ENCODE measurements at places on chromosomes 2 and 18. TPM values are rescaled to one million over a fixed set of nuclear protein-coding genes. Genes with fewer than 3 reads are reported as not detected.

- DNase-seq = no peak
Measured at GRCh38 chr2:95366514-95366913, 36.0 kb upstream of the FAHD2A start.

CXCR1 gene
- polyA plus RNA-seq = not detected

DNA sequence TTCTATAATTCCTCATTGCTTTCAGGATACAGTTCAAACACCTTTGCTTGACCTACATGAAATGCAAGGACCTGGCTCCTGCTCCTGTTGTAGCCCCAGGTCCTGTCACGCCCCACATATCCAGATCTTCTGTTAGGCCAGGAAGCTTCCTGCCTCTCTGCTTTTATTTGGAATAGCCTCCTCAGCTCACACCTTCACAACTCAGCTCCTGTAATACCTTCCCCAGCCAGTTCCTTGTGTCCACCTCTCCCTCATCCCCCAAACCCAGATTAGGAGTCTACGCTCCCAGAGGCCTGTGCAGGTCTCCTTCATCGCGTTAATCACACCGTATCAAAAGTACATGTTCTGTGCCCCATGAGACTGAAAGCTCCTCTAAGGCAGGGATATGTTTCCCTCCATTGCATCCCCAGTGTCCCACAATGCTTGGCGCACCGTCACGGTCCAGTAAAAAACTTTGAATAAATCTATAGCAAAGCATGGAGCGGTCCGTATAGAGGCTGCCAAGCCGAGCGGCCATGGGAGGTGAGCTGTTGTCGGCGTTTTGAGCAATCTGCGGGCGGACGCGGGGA lies 371 bp downstream of the MDH1B start:
- no peak for DNase-seq

CFC1 gene
- not detected for polyA plus RNA-seq

PTMA gene
- polyA plus RNA-seq = 681 TPM

DNA sequence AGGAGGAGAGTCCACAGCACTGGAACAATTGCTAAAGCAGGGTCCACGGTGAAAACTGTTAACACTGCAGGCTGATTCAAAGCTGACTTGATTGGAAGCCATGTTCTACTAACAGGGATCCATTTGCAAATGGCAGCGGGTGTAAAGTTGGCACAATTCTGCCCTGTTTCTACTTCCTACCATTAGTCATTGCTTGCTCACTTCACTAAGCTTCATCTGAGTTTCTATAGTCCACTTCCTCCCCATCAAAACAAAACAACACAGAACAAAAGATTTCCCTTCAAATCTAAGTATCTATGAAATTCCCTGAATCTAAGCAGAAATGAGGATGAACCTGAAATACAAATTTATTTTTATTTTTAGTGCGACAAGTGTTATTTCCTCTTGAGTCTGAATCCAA lies 187.4 kb upstream of the SOX11 start:
- DNase-seq = no peak

- no peak for DNase-seq
Measured at GRCh38 chr18:76437011-76437410, 58.0 kb downstream of the ZNF516 start.

DNA sequence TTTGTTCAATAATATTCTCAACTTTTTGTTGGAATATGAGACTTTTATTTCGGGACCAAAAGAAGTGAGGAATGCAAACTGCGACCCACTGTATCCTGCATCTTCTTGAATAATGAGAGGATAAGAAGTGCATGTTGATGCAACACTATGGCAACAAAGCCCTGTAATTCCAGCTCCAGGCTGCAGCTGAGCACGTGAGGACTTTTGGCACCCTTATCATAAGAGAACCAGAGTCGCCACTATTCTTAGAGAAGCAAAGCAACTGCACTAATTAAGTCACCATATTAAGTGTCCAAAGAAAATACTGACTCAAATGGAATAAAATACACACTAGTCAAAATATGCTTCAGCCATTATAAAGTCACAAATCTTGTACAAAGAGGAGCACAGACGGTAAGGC lies 65.8 kb downstream of the FAM210A start:
- no peak for DNase-seq

- DNase-seq = no peak
Measured at GRCh38 chr2:85578243-85579180, 1.1 kb downstream of the VAMP8 start.

REG3A gene
- polyA plus RNA-seq = not detected

- DNase-seq = no peak
Measured at GRCh38 chr2:69212238-69213028, 174.6 kb downstream of the GFPT1 start.

MLPH gene
- 15.5 TPM for polyA plus RNA-seq

RNF103 gene
- 17.6 TPM for polyA plus RNA-seq

DNA sequence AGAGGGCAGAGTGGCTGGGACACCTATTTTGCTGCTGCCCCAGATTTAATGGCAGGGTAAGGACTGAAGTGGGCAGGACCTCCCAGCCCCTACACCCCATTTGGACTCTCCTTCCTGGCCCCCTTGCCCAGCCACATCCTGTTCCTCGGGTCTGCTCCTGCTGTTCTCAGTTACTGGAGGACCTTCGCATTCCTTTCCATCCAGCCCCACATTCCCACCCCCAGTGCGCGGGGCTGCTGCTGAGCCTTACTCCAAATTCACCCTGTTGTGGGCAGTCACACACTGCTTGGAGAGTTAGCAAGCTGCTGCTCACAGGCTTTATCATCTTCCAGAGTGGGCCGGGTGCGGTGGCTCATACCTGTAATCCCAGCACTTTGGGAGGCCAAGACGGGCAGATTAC lies 75.2 kb upstream of the SLC14A2 start:
- DNase-seq = no peak

- DNase-seq = no peak
Measured at GRCh38 chr2:42249887-42250286, 80.7 kb downstream of the EML4 start.

DNA sequence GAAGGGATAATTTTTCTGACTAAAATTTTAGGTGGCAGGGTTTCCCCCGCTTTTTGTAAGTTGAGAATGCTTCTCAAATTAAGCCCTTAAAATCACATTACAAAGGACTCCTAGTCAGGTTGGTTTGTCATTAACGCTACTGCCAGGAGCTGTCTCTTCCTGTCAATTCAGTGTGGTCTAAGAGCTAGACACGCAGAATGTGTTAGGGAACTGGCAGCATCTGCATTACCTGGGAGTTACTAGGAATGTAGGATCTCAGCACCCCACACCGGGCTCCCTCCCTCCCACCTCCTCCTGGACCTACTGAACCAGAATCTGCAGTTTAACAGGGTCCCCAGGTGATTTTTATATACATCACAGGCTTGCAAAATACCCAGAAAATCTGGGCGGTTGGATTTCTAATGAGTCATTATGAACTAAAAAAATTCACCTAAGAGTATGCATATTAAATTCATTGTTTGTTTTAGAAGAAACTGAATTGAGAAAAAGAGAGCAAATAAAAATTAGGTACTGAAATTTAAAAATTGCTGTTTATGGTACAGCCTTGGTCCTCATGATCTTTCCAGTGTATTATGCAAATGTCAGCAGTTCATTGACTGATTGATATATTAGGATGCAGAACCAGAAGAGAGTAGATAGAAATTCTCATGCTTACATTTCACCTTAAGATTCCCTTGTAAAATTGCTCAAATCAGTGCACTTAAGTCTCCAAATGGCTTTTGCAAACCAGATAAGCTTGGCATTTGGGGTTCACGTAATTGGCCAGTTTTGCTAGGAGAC lies 130.9 kb upstream of the ITGA6 start:
- no peak for DNase-seq

CLEC4F gene
- not detected for polyA plus RNA-seq

- no peak for DNase-seq
Measured at GRCh38 chr18:33210575-33211189, 229.8 kb downstream of the CCDC178 start.

TIMM21 gene
- 49.0 TPM for polyA plus RNA-seq

GRCh38 chr2:20931346-20931745 lies 108.4 kb upstream of the LDAH start:
- no peak for DNase-seq

GRCh38 chr2:46661526-46661925 lies 182.2 kb downstream of the TMEM247 start:
- no peak for DNase-seq
